ENCODE measurements at places on chromosomes 5 and 9.

DNA sequence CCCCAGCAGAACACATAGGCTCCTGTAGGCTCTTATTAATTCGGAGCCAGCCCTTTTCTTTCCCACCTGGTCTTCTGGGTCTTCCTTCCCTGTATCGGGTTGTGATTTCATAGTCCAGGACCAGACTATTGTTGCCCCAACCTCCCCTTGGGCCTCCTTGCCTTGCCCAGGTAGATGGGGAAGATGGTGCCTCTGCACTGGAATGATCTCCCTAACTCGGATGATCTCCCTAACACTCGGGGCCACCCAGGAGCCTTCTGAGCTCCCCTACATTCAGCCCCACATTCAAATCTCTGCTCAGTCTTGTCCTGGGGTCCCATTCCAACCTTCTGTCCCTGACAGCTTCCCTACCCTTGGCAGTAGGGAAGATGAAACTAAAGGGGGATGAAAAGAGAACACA is 2.7 kb upstream of the IRF1 start:
- DNase-seq = no peak

- no peak for DNase-seq
Observed at GRCh38 chr9:114484215-114484853, 20.9 kb downstream of the WHRN start.

GRCh38 chr5:123455095-123455494 is 31.9 kb upstream of the CEP120 start:
- no peak for DNase-seq

DNA sequence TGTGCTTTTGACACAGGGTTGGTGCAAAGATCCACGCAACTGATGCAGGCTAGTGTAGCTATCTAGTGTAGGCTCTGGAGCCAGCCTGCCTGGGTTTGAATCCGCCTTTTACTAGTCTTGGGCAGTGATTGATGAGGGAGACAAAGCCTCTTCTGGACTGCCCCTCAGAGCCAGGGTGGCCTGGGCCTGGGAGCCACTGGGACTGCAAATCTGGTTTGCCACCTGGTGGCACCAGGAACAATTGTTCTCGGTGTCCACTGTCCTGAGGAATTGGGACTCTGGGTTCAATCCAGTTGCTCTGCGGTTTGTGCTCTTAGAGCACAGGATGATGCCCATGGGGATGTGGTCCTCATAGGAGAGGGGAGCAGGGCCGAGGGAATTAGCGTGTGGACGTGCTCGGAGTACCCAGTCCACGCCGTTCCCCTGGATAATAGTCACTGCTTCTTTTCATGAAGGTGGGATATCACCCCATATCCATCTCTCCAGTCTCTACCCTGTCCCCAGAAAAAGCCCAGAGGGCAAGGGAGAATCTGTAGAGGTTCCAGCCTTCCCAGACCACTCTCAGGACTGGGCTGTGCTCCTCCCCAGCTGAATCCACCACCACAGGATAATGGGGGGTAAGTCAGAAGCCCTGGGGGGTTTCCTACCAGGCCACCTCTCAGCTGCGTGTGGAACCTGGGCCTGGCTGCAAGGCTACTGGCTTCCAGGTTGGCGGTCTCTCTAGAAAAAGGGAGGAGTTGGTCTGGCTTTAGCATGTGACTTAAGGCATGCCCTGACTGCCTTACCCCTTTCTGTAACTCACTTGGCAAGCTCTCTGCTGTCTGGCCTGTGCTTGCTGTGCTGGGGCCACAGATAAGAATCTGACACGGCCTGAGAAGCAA is 1.9 kb downstream of the B4GALT7 start:
- DNase-seq = no peak

DNA sequence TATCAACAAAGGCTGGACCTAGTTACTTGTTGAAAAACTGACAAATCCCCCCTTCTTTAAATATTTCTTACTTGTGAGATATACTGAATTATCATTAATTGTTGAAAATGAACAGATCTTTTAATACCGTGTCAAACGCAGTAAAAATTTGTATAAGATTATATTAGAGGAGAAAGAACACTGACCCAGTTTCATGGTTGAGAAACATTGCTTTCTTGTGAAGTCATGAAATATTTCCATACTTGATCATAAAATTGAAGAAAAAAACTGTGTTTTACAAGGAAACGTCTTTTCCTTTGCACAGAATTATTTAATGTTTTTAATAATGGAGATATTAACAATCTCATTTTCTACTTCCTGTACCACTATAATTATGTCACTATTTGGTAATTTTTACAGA is 45.8 kb downstream of the MOCS2 start:
- no peak for DNase-seq

GRCh38 chr9:137318602-137319001 is 16.5 kb upstream of the NRARP start:
- no peak for DNase-seq

DNA sequence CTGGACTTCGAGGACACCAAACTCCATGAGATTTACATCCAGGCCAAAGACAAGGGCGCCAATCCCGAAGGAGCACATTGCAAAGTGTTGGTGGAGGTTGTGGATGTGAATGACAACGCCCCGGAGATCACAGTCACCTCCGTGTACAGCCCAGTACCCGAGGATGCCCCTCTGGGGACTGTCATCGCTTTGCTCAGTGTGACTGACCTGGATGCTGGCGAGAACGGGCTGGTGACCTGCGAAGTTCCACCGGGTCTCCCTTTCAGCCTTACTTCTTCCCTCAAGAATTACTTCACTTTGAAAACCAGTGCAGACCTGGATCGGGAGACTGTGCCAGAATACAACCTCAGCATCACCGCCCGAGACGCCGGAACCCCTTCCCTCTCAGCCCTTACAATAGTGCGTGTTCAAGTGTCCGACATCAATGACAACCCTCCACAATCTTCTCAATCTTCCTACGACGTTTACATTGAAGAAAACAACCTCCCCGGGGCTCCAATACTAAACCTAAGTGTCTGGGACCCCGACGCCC is 1.3 kb downstream of the PCDHGC3 start:
- no peak for DNase-seq

DNA sequence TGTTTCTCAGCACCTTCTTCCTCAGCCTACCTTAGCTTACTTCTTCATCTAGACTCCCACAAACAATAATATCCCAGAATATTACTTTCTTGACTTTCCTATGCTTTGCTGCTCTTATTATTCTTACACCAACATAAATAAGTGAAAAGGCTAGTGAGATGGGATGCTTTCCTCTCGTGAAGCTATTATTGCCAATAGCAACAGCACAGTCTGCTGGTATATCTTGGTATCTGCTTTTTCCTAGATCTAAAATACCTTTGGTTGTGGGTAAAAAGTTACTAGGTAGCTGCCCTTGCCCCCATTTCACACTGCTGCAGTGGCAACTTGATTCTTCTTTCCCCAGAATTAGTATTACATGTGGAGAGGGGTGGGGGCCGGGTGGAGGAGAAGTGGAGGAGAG is 26.1 kb upstream of the GLIPR2 start:
- DNase-seq = no peak

DNA sequence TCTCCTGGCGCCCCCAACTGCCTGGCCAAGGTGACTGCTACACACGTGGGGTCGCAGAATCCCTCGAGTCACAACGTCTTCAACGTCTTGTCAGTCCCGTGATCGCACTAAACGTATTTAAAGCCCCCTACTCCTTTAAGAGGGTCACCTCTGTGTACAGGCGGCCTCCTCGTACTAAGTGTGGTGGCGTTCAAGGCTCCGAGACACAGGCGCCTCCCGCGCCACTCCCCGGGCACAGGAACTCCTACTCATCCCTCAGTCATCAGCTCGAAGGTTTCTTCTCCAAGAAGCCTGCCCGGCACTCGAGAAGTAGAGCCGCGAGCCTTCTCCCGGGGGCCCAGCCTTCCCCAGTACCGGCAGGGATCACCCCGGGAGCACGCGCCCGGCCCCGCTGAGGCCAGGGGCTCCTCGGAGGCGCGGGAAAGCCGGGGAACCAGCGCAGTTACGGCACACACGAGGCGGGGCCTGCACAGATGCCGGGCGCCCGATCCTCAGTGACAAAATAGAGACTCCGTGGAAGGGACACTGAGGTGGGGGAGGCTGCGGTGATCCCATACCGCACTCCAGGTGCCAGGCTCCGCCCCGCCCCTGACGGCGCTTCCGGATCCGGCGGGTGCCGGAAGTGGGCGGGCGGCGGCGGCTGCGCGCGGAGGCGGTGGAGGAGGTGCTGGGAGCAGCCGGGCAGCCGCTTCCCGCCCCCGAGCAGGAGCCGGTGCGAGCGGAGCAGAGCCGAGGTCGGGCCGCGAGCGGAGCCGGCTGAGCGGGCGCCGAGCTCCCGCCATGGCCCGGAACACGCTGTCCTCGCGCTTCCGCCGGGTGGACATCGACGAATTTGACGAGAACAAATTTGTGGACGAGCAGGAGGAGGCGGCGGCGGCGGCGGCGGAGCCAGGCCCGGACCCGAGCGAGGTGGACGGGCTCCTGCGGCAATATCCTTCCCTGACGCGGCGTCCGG is 6.9 kb downstream of the ARPC5L start:
- peak; percentile 89 for DNase-seq
